ENCODE measurements at places on chromosomes 7 and 10.

DNA sequence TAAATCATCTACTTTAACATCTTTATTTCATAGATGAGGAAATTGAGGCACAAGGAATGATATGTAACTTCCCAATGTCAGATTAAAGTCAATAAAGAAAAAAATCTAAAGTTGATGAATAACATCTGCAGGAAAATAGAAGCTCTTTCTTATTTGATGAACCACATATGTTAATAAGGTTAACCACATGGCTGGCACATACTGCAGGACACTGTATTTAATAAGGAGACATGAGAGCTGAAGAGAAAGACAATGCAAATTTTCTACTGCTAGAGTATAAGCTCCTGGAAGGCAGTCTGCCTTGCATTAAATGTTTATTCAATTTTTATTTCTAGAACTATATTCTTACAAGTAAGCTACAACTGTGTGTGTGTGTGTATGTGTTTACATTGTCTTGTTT lies 4.4 kb downstream of the RAB11FIP2 start:
- DNase-seq: no peak

- DNase-seq: peak; percentile 69
Measured at GRCh38 chr7:48088559-48089045, 463 bp upstream of the UPP1 start.

GRCh38 chr7:141145630-141145982 lies 71.7 kb downstream of the TMEM178B start:
- DNase-seq: no peak

DNA sequence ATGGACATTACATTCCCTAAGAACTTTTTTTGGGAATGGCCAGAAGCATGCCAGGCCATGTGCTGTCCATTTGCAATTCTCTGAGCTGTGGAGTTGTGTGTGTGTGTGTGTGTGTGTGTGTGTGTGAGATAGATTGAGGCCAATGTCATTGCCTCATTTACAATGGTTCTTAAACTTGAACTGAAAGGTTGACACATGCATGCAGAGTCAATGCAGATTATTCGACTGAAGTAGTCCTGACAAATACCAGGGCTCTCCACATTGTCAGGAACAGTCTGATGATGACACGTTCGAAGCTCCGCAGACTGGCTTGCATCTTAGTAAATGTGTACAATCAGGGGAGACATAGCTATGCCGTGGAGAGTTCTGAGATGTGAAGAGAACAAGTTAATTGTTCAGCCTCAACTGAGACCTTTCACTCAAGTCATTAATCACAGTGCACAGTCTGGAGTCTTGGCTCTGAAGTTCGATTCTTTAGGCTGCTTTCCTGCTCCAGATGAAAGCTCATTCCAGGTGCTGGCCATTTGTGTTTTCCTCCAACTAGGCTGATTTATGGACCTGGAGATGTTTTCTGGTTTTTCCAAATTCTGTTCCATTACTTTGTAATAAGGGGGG lies 921.9 kb downstream of the LRMDA start:
- DNase-seq: no peak

- DNase-seq: no peak
Measured at GRCh38 chr7:105003275-105003674, 10.7 kb upstream of the KMT2E start.

DNA sequence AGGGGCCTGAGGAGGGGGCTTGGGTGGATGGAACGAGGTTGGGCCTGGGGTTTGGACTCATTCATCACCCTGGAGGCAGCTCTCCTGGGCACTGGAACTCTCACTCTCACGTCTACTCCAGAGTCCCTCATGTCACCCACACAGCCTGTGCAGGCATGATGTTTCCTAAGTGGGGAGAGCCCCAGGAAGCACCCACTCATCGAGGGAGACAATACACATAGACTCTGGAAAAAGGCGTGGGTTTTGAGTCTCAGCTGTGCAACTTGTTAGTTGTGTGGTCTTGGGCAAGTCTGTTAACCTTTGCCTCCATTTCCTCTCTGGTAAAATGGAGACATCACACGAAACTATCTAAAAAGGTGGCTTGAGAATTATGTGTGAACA lies 25.9 kb upstream of the RBM20 start:
- no peak for DNase-seq

- DNase-seq: no peak
Measured at GRCh38 chr10:122678266-122678665, 21.4 kb downstream of the C10orf120 start.

DNA sequence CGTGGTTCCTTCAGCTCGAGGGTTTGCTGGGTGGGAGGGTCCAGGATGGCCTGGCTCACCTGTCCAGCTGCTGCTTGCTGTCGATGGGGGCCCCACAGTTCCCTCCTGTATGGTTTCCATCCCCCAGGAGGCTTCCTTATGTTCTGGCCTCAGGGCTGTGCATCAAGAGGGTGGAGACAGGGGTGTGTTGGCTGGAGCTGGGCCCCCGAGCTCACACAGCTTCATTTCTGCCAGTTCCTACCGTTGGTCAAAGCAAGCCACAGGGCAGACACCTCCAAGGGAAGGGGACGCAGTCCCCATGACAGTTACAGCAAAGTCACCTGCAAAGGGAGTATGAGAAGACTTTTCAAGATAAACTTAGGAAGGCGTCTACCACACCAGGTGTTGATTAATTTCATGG lies 156.9 kb downstream of the EBF3 start:
- DNase-seq: no peak

DNA sequence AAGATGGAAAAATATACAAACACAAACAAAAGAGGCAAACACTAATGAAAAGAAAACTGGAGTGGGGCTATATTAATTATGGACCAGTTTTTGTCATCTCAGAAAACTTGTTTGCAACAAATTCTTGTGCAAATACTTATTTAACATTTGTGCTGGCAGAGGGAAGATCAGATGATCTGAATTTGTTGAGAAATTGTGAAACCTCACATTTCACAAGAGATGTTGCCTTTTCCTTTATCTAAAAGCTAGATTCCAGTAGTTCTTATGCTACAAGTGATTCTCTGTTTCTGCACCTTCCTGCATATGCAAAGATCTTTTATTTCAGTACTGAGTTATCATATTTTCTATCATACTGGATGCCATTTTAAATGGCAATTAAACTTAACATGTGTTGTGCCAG lies 320.7 kb downstream of the SUGCT start:
- DNase-seq: no peak

GRCh38 chr10:124211921-124212320 lies 118.5 kb upstream of the CHST15 start:
- DNase-seq: no peak

- no peak for DNase-seq
Measured at GRCh38 chr10:11197266-11197712, 179.6 kb downstream of the CELF2 start.

DNA sequence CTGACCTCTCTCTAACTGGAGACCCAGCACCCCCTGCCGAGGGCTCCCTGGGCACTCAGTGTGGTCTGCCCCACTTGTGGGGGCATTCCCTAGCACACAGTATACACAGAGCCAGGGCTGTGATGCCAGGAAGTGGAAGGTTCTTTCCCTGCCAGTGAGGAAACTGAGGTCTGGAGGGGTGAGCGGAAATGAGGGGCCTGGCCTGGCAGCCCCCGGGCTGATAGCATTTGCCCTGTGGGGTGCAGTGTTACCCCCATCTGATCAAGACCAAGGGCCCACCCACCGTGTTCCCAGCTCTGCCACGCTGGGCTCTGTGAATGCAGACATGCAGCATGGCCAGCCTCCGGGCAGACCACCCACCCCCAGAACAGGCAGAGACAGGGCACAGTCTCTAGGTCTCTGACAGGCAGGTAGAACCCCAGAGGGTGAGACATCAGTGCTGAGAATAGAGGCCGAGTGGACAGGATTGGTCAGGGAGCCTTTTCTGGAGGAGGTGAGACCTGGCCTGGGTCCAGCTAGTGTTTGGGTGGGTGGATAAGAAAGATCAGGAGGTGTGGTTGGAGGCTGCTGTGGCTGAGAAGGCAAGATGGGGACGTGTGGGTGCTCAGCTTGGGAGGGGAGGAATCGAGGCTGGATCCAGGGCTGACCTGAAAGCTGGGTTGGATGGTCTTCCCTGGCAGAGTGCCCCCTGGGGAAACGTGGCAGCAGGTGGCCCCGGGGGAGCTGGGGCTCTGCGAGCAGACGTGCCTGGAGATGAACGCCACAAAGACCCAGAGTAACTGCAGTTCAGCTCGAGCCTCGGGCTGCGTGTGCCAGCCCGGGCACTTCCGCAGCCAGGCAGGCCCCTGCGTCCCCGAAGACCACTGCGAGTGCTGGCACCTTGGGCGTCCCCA lies 10.8 kb upstream of the ZNF862 start:
- DNase-seq: no peak

GRCh38 chr7:37107047-37107750 lies 341.5 kb downstream of the ELMO1 start:
- DNase-seq: no peak

DNA sequence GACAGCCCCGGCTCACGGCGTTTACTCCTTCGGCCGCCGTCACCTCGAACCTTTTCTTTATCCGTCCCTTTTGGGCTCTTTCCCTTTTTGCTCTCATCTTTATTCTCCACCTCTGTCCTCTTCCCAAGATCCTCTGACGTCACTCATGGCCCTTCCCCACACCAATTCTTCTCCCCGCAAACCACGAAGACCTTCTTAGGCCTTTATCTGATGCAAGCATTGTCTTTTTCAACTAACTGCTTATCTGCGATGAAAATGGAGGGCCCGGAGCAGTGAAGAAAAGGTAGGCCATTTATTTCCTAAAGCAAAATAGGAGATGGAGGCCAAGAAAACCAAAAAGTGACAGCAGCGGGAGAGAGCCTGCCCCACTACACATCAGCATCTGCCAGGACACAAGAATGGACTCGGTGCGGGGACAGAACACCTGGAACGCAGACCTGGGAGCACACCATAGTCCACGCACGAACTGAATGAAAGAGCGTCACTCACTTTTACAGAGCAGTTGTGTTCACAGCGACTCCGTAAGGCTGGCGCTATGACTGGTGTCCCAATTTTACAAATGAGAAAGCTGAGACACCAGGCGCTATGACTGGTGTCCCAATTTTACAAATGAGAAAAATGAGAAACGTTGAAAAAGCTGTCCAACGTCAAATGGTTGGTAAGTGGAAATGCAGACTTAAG lies 45.3 kb downstream of the ZNF777 start:
- no peak for DNase-seq

DNA sequence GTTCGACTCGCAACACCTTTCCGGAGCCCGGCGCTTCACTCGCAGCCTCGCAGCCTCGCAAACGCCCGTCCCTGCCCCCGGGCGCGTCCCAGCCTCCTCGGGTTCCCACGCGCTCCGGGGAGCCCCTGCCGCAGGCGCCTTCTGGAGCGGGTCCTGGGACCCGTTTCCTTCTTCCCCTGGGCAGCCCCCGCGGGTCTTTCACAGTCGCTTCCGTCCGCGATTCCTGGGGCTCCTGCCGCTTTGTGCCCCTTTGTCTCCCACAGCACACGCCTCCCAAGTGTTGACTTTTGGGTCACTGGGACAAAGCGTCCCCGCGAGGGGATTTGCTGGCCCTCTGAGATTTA lies 140.7 kb downstream of the DYNC2I1 start:
- DNase-seq: no peak

GRCh38 chr7:68823996-68824780 lies 774.1 kb upstream of the AUTS2 start:
- no peak for DNase-seq

- DNase-seq: no peak
Measured at GRCh38 chr7:138829335-138829734, 31.3 kb upstream of the ATP6V0A4 start.

DNA sequence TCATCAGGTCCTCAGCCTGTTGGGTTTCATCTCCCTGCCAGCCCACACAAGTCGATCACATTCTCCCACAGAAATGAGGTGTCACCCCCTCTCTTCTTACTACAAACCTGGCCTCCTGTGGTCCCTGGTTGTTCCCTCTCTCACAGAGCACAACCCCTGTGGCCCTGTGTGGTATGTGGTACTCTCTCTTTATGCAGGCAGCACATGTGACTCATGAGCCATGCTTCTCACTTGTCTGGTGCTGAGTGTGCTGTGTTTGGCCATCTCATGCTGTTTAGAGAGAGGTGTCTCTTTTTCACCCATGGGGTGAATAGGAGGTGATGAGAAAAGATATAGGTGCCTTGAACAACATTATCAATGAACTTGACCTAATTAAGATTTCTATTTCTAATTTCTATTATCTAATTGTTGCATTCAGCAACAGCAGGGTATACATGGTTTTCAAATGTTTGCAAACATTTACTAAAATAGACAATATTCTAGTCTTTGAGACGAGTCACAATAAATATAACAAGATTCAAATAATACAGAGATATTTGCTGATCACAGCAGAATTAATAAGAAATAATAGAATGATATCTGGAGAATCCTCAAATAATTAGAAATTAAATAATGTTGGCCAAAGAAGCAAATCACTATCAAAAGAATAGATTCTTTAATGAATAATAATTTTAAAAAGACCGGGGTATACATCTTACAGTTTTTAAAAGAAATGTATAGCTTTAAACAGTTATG lies 633.8 kb upstream of the IGFBP3 start:
- DNase-seq: no peak

GRCh38 chr10:49484486-49485235 lies 54.3 kb downstream of the ERCC6 start:
- no peak for DNase-seq

DNA sequence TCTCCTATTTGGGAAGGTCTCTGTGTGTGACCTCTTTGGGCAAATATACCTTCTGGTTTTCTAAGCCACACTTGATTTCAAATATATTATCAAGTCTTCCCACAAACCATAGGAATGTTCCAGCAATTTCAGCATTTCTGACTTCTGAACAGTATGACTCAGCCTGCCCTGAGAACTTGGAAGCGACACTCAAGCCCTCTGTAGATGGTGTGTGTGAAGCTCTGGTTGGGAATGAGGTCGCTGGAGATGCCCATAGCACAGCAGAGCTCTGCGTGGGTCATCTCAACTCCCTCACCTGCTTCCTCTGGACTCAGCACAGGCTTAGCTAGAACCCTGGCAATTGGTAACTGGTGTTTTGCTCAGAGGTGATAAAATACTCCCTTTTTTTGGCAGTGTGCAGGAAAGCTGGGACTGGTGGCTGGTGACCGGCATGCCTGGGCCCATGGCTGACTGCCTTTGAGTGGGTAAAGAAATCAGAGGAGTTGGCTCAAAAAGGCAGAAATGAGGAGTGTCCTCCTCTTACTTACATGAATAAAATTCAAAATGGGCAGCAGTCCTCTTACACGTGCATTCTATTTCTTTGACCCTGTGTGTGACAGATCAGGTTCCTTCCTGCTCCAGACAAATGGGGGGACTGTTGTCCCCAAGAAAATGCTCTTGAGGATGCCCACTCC lies 87.5 kb upstream of the NRP1 start:
- DNase-seq: no peak

DNA sequence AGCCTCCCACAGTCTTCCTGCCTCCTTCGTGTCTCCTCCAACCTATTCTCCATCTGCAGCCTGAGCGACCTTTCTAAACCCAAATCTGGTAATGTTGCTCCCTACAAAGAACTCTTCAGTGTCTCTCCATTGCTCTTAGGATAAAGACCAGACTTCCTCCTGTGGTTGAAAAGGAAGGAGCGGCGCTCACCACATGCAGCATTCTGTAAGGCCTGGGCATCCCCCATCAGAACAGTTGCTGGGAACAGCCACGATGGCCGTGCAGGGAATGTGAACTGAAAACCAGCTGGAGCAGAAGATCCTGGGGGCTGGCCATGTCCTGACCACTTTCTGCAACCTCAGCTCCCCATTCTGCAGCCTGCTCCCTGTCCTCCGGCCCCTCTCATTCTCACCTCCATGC lies 237.8 kb upstream of the ZMIZ1 start:
- DNase-seq: no peak

GRCh38 chr7:79528421-79528820 lies 75.0 kb upstream of the MAGI2 start:
- no peak for DNase-seq

GRCh38 chr7:48097521-48098231 lies 8.6 kb downstream of the UPP1 start:
- no peak for DNase-seq

GRCh38 chr7:51349820-51350545 lies 33.4 kb upstream of the COBL start:
- no peak for DNase-seq
